ENCODE measurements at places on chromosomes 12 and 14.

GRCh38 chr14:74685056-74685455 lies 27.8 kb downstream of the AREL1 start:
- DNase-seq, result no peak

DNA sequence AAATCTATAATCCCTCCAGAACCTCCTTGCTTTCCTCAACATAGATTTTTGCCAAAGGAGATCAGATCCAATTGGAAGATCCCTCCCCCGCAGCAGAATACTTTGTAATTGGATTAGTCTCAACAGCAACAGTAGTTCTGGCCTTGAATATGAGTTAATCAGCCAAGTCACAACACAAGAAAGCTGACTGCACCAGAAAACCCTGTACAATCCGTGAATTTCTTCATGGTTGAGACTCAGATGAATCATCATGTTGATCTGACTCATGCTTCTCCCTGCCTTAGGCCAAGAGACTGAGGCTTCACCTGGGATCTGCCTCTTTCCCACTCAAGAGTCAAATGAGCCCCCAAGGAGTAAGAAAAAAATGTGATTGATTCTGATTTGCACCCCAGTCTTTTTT lies 3.0 kb upstream of the METTL17 start:
- peak; percentile 72 for DNase-seq

GRCh38 chr12:104411826-104412641 lies 44.7 kb upstream of the CHST11 start:
- DNase-seq, result peak; percentile 23

GRCh38 chr12:51647647-51648046 lies 56.6 kb downstream of the SCN8A start:
- no peak for DNase-seq

DNA sequence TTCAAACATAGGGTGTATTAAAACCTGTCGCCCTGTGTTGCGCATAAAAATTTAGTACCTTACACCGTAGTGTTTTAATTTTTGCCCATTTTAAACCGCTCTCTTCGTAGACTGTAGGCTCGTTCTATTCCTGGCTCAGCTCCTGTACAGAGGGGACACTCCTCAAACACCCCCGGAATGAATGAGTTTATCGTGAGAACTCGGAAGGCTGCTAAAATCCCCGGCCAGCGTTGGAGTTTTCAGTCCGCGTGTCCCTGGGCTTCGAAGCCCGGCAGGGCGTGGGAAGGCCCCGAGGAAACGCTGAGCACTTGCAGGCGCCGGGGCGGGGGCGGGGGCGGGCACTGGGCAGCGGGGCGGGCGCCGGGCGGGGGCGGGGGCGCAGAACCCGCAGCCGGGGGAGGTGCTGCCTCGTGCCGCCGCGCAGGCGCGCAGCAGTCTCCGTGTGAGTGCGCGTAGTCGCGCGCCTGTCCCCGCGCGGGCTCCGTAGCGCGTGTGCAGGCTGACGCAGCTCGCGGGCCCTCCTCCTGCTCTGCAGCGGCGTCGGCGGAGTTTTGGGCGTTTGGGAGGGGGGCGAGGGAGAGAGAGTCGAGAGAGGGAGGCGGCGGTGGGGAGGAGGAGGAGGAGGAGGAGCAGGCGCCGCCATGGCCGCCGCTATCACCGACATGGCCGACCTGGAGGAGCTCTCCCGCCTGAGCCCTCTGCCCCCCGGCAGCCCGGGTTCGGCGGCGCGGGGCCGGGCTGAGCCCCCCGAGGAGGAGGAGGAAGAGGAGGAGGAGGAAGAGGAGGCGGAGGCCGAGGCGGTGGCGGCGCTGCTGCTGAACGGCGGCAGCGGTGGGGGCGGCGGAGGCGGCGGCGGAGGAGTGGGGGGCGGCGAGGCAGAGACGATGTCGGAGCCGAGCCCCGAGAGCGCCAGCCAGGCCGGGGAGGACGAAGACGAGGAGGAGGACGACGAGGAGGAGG lies at the start of gene AEBP2:
Gene AEBP2 (plus strand): TSS at position 434 of the 960 bp plus-strand sequence. CDS start 208 bp downstream, at position 642.
- peak; percentile 86 for DNase-seq

GRCh38 chr12:102956738-102957327 lies 641 bp upstream of the ASCL1 start:
- DNase-seq, result no peak

DNA sequence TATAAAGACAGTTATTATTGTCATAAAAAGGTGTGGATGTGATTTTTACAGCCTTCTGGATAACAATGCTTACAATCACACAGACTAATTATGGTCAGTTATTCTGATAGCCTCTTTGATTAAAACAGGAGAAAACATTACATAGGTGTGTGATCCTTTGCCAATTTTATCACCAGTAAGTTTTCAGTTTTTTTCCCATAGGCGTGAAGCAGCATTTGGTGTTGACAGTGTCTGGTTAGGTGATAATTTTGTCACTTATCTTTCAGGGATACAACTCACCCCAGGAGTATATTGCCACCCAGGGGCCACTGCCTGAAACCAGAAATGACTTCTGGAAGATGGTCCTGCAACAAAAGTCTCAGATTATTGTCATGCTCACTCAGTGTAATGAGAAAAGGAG lies 208.8 kb downstream of the EPS8 start:
- DNase-seq, result no peak

- DNase-seq, result no peak
These were observed 4.2 kb downstream of the TESPA1 start for GRCh38 chr12:54980341-54980740.

DNA sequence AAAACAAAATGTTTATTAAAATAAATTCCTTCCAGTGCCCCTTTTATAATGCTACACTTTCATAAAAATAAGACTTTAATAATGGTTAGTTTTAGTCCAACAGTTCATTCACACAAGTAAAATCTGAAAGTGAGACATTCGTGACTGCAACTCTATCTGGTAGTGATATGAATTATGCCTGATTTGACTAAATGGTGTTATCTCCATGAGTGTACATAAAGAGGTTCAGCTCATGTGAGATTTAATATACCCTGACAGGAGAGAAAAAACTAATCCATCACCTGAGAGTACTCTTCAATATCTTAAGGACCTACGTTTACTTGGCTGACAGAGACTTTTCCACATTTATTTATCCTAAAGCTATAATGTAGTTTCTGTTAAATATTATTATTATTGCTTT lies 34.0 kb downstream of the ERO1A start:
- no peak for DNase-seq

- DNase-seq, result no peak
These were observed 242.6 kb downstream of the CPNE8 start for GRCh38 chr12:38662829-38663228.

GRCh38 chr14:105023144-105023543 lies 2.3 kb upstream of the CDCA4 start:
- no peak for DNase-seq

DNA sequence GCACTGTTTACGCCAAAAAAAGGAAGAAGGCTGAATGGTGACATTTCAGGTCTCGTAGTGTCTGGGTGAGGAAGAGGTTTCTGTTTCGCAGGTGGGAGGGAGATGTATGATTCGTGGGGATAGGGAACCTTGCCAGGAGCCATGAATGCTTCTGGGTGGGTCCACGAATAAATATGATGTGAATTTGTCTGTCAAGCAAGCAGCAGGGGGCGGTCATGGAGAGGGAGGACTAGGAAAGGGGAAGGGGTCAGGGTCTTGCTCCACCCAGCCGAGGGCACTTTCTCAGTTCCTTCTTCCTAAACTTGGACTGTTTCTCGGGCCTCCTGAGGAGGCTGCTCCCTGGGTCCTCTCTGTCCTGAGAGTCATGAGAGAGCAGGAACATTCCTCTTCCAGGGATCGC lies 72.5 kb downstream of the LGMN start:
- no peak for DNase-seq

DNA sequence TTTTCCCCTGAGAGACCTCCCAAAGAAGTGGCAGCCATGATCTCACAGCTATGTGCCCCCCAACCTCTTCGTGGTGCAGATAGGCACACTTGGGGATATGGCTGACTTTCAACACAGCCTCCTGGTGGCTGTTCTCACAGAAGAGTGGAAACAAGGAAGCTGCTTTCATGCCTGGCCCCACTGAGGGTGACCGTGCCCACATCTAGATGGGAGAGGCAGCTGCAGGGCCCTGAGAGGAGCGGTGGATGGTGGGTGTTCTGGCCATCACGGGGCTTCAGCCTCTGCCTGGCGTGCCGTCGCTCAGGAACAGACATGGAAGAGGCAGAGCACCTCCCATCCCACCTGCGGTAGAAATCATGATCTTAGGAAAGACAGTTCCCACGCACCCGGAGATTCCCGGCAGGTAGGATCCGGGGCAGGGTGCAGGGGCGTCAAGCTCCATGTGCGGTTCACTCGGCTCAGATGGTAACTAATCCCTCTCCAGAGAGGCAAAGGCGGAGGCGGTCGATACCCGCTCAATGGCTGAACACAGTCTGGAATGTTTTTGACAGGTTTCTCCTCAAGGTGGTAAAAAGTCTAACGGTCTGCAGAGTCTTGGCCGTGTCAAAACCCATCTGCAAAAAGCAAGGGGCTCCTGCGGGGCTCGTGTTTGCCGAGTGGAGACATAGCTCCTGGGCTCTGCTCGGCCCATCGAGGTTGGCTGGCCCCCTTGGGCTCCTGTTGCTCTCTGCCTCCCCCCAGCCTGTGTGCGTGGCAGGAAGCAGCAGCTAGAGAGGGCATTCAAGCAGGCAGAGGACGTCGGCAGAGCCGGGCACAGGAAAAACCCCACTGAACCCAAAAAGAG lies 225.2 kb upstream of the RTL1 start:
- no peak for DNase-seq

DNA sequence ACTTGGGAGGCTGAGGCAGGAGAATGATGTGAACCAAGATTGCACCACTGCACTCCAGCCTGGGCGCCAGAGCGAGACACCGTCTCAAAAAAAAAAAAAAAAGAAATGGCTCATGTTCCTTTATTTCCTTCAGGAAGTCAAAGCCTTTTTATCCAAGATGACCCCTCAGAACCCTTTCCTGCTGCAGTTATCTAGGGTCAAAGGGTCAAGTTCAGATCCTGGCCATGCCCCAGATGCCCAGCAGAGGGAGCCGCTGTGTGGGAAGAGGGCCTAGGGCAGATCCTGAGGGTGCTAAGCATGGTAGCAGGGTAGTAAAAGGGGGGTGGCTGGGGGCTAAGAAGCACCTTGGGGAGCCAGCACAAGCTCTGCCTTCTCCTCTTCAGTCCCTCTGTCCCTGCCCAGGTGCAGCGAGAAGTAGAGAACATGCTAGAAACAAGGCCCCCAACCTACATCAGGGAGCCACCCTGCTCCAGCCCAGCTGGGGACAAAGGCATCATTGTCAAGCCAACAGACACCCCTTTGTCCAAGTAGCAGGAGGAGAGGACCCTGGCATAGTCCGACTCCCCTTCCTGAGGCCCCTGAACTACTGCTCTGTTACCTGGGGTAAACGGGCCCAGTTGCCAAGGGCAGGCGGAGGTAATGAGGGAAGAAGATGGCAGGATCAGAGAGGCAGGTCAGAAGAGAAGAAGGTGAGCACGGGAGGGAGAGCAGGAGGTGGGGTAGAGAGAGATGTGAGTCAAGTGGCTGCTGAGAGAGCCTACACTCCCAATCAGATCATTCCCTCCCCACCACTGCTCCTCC lies 6.5 kb downstream of the NFE2 start:
- DNase-seq, result peak; percentile 59

DNA sequence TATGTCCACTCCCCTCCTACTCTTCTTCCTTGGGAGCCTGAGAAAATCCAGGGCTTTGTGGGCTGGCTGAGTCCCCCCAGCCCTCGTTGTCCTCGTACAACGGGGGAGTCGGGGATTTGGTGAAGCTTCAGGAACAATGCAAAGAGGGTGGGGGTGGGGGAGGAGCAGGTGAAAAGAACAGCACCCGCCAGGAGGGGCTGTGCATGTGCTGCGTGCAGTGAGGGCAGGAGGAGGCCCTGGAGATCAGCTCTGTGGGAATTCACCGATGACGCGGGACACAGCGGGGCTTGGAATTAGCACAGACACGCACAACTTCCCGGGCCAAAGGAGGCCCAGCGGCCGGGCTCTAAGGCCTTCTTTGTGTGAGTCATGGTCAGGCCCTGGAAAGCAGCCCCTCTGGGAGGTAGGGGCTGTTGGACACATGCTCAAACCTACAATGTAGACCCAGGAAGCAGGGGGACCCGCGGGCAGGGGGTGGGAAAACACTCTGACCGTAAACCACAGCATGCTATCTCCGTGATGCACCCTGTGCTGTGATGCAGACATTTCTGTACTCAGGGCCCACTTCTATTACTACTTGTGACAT lies 32.8 kb downstream of the RBM19 start:
- no peak for DNase-seq

DNA sequence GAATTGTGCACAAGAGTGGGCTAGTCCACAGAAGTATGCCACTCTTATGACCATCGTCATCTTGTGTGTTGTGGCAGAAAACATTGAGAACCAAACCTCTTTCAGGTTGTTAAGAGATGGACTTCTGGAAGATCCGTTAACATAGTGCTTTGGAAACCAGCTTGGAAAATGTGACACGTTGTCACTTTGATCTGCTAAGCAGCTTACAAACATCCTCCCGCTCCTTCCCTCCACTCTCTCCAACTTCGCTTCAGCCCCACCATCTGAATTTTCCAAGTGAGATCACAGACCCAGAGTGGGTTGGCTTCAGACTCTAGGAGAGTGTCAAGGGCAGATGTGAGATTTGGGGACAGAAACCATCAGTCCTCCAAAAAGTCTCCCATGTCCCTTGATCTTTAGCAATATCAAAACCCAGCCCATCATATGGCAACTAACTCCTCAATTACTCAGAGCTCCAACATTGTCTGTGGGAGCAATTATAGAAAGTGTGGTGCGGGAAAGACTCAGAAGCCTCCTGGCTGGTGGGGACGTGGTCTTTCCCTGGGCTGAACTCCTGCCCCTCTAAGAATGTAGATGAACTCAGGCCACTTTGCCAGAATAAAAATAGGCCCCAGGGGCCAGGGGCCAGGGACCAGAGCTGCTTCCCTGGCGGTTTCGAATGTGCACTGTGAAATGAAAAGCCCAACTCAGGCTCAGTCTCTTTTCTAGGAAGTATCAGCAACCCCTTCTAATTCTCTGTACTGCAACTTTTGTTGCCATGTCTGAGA lies 129.5 kb downstream of the SLC38A6 start:
- no peak for DNase-seq

- DNase-seq, result no peak
These were observed 136.6 kb upstream of the SLC38A2 start for GRCh38 chr12:46509135-46509534.

DNA sequence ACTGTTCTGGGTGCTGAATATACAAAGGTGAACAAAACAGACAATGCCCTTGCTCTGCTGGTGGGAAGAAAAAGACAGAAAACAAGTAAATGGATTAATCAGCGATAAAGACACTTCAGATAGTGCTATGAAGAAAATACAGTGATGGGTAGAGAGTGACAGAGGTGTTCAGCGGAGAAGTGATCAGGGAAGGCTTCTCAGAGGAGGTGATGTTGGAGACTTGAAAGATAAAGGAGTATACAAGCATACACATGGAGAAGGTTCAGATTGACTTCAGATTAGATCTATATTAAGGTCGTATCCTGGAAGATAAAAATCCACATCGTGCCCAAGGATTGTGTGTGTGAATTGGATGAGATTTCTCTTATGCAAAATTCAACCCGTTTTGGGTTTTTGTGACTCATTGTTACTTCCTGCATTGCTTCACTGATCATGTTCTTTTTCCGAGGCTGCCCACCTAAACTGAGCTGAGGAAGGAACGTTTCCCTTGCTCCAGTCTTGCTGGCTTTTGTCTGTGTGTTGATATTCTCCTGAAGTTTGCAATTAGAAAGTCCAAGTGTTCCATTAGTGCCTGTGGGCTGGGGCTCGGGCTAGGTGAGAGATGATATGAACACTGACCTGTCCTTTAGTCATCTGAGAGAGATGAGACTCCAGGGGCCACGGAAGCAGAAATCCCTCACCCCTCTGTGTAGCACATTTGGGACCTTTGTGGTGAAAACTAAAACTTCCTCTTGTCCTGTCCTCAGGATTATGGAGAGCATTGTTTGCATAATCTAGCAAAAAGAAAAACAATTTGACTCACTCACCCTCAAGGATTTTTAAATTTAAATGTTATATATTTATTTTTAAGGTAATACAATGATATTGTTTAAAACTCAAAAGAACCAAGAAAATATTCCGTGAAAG lies 27.6 kb downstream of the PLXNC1 start:
- no peak for DNase-seq
